ENCODE measurements at places on chromosomes 1 and 21. TPM values are rescaled to one million over a fixed set of nuclear protein-coding genes. Genes with fewer than 3 reads are reported as not detected.

JAM2 gene
- not detected for total RNA-seq

DCAF6 gene
- total RNA-seq, result 27.8 TPM

MPL gene
- total RNA-seq, result not detected

HES5 gene
- total RNA-seq, result not detected
